ENCODE measurements at places on chromosomes 7 and 10.

- no peak for DNase-seq
These were observed 509.7 kb downstream of the TCERG1L start for GRCh38 chr10:130801784-130802183.

GRCh38 chr7:46512891-46513413, 591.9 kb upstream of the IGFBP3 start:
- DNase-seq, result no peak

- no peak for DNase-seq
These were observed 40.6 kb upstream of the BMPR1A start for GRCh38 chr10:86715836-86716235.

GRCh38 chr7:46478046-46478445, 557.0 kb upstream of the IGFBP3 start:
- no peak for DNase-seq

DNA sequence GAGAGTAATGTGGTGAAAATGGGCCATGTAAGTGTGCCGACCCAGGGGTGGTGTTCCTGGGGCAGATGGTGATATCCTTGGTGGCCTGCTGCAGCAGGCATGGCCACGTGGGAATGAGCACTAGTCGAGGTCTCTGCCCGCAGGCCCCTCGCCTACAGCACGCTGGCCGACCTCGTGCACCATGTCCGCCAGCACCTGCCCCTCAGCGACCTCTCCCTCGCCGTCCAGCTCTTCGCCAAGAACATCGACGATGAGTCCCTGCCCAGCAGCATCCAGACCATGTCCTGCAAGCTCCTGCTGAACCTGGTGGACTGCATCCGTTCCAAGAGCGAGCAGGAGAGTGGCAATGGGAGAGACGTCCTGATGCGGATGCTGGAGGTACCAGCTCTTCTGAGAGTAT, 30.3 kb downstream of the TRRAP start:
- no peak for DNase-seq

- no peak for DNase-seq
These were observed 127.3 kb downstream of the LHPP start for GRCh38 chr10:124588736-124589490.

- peak; percentile 56 for DNase-seq
These were observed 104.0 kb downstream of the TRIL start for GRCh38 chr7:28853834-28854749.

GRCh38 chr7:23026164-23026563, 12.2 kb upstream of the HYCC1 start:
- no peak for DNase-seq

DNA sequence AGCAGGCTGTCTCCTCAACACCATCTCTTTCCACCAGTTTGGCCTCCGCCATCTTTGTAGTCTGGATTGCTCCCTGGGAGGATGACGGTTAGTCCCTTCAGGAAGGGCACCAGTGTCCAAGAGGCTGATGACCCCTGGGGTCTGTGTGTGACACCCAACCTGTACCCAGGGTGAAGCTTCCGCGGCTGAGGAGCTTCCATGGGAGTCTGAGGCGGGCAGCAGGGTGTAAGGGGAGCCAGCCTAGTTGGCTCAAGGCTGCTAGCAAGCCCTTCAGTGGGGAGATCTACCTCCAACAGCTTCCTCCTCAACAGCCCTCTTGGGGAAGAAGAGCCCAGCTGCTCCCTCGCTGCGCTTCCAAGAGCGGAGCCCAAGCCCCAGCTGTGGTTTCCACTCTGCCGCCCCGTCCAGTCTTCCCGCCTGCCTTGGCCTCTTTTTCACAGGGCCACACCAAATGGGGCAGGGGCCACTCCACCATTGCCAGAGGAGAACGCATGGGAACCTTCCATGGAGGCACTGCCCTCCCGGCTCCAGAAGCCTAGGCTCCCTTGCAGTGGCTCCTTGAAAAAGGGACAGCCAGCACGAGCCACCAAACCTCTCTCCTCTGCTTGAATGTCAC, 57.4 kb downstream of the TMEM209 start:
- no peak for DNase-seq

DNA sequence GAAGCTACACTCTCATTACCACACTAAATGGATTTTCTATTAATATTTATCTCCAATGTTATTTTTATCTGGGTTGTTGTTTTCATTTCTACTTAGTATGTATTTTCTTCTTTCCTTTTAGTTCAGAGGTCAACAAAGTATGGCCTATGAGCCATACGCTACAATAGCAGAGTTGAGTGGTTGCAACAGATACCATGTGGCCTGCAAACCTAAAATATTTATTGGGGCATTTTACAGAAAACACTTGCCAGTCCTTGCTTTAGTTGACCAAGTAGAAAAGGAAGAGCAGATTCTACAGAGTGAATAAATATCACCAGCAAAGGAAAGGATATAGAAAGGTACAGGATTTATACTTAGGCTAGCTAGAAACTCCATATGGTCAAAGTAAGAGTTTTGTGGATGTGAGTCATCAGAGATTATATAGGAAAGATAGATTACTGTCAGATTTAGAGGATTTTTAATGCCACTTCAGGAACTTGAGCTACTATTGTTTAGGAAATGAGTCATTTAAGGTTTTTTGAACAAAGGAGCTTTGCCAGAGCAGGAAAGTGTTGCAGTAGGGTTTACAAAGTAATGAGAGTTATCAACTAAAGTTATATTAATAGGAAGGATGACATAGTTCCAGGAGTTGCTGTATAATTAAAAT, 323.3 kb upstream of the KAT6B start:
- no peak for DNase-seq

Data from activated T-cell treated with anti-CD3 and anti-CD28 coated beads for 1 hour (primary cell).